ENCODE measurements at places on chromosomes 1 and 21. TPM values are rescaled to one million over a fixed set of nuclear protein-coding genes. Genes with fewer than 3 reads are reported as not detected.

The NR1I3 gene
- polyA plus RNA-seq, result 1.2 TPM

The TIE1 gene
- polyA plus RNA-seq, result 87.6 TPM

The CAMK2N1 gene
- polyA plus RNA-seq, result 60.2 TPM

The ABCA4 gene
- polyA plus RNA-seq, result 1.8 TPM

The MX1 gene
- polyA plus RNA-seq, result 7.6 TPM

- no peak for DNase-seq
Measured at GRCh38 chr1:24311741-24312140, 7.4 kb upstream of the GRHL3 start.

DNA sequence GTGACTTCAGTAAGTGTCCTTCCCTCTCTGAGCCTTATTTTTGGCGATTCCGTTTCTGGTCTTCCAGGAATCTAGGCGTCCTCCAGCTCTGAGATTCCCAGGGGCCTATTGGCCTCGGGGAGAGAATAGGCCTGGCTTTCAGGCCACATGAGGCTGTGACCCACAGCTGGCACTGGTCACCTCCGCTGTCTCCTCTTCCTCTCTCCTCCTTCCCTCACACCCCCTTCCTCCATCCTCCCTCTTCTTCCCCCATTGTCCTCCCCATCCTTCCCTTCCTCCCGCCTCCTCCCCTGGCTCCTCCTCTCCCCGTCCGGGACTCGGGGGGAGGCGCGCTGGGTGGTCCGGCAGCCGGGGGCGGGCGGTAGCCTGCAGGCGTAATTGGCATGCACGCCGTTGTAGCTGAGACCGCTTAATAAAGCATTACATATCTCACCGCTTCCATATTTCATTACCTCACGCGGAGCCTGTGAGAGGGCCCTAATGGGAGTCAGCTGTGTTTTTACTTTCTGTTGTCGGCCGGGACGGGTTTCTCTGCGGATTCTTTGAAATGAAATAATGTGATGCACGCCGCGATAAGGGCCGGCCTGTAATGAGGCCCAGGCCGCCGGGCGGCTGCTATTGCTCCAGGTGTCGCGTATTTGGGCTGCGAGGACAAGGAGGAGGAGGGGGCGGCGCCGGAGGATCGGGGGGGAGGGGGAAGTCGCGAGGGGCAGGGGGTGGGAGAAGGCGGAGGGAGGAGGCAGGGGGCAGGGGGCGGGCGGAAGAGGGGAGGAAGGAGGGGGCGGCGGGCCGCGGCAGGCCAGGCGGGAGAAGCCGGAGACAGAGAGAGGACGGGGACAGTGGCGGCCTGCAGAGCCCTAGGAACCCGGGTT is 95.3 kb downstream of the FOXD2 start:
- peak; percentile 88 for DNase-seq

- no peak for DNase-seq
Measured at GRCh38 chr1:116127123-116127847, 16.1 kb downstream of the MAB21L3 start.

DNA sequence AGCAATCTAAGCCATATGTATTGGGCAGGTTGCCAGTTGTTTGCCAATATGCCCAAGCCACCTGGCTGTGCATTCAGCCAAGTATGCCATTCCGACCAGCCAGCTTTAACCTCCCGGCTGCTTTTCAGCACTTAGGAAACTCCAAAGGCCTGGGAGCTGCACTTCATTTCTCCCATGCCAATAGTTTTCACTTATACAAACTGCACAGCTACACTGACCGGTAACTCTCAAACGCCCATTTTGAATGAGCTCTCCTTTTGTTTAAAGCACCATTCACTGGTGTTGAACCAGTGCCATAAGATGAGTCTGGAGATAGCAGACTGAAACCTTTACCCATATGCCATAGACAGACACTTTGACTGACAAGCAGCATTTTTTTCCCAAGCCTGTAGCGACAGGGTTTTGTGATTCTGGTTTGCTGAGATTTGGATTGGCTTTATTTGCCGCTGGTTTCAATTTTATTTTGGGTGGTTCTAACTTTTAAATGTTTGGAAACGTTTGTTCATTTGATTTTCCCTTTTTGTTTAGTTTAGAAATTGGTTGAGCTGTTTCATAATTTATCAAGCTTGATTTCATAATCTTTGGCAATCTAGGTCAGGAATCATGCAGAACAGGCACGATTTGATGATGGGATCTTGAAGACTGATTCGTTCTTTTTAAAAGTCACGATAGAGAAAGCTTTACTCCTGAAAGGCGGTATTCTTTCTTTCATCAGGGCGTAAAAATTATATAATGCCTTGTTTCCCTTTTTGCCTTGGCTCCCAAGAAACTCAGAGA is 144.6 kb downstream of the NFIA start:
- no peak for DNase-seq

GRCh38 chr1:61447106-61447967 is 277.6 kb downstream of the TM2D1 start:
- DNase-seq, result no peak

GRCh38 chr1:99472893-99473292 is 173.0 kb upstream of the PALMD start:
- no peak for DNase-seq

- DNase-seq, result peak; percentile 65
Measured at GRCh38 chr1:228332797-228333738, 73.6 kb downstream of the TRIM11 start.

GRCh38 chr1:4468804-4469514 is 185.4 kb upstream of the AJAP1 start:
- no peak for DNase-seq

GRCh38 chr1:232597721-232598120 is 32.2 kb downstream of the SIPA1L2 start:
- DNase-seq, result no peak

DNA sequence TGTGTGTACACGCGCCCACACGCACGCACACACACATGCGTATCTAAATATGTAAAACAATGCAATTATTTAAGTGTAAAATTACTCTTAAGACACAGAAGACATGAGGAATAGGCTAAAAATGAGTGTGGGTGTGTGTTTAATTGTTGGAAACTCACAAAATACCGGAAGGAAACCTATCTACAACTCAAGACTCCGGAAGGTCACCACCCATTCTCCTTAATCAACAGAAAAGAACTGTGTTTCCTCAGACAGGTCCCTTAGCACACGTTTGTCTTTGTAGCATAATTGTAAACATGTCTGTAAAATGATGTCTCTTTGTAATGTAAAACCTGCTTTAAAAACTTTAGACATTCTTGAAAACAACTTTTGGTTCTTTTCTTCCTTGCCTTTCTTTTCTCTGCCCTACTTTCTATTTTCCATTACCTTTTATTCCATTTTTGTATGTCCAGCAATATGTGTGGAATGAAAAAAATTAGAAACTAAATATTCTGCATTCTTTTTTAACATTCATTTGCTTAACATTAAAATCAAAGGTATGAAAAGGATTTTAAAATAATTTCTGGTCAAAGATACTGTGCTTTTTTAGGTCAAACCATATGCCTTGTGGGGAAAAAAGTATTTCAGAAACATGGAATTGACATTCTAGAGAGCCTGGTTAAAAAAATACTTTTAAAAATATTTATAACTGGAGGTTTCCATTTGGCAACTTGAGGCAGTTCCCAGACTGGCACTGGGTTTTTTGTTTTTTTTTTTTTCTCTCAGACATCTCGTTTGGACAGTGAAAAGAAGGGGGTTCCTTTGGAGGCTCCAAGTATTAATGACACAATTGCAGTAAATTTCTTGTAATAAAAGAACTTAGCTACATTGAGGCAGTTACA is 46.2 kb downstream of the ATP5PF start:
- DNase-seq, result no peak

GRCh38 chr1:241711326-241711725 is 59.2 kb downstream of the WDR64 start:
- DNase-seq, result no peak

DNA sequence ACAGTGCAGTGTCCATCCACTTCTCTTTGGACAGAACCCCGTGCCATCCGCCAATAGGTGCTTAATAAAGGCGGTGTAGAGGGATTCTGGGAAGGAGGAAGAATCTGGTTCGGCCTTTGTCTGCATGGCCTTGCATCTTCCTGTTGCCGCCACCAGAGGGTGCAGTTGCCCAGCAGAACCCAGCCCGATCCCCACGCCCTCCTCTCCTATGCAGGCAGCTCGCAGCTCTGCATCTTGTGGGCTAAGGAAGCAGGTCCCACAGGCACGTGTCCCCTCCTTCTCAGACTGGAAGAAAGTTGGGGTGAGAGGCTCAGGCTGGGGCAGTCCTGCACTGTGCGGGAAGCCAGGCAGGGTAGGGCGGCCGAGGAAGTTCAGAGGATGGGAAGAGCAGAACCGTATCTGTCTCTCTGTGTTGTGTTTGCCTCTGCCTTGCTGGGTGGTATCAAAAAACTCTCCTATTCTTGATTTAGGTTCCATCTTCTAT is 20.8 kb downstream of the NAV1 start:
- peak; percentile 93 for DNase-seq

DNA sequence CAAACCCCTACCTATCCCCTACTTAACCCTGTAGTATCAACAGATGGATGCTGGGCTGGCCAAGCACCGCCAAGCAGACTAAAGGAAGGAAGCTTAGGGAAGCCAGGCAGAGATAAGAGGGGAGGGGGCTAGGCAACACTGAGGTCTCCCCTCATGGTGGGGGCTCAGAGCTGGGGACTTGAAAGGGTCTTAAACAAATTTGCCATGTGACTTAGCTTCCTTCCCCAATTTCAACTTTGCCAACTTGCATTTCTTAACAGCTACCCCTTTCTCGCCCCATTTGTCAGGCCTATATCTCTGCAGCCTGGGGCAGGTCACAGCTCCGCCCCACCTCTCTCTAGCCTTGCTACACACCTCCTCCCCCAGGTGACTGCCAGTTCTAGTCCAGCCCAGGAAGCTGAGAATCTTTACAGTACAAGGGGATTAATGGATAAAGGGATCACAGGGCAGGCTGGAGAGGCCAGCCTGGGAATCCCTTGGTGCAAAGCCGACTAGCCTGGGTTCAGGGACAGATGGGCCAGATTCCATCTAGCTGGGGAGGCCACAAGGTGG is 3.4 kb downstream of the KIF21B start:
- no peak for DNase-seq

GRCh38 chr1:66505671-66506392 is 28.1 kb upstream of the SGIP1 start:
- DNase-seq, result no peak

DNA sequence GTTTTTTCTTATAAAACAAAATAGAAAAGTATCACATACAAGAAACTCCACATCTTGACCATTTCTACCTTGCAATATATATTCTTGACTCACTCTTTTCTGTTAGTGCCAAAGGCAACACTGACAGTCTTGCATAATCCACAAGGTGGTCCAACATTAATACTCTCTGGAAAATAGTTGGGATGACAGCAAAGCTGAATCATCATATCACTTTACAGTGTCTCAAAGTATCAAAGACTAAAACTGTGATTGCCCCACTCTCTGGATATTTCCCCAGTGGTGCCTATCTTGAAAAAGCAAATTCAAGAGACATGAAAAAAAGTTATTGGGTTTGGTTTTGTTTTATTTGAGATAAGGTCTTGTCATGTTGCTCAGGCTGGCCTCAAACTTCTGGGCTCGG is 14.6 kb upstream of the TGFBR3 start:
- no peak for DNase-seq

DNA sequence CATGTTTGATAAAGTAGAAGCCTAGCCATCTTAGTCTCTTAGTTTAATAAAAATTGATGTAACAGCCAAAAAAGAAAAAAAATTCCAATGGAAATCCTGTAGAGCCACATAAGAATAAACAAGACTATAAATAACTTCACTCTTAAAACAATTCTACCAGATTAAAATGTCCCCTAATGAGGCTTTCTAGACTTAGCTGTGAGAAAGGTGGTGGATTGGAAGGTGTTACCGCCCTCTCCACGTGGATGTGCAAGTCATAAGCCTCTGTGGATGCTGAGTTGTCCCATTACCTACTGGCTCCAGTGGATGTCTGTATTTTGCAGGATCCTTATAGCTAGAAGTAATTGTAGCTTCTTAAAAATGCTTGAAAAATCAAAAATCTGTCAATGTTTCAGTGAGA is 14.6 kb downstream of the LCA5L start:
- no peak for DNase-seq

GRCh38 chr1:154784924-154785531 is 85.1 kb downstream of the KCNN3 start:
- DNase-seq, result no peak
